ENCODE measurements at places on chromosomes 1 and 21.

- no peak for DNase-seq
Observed at GRCh38 chr21:40507978-40508377, 339.0 kb downstream of the DSCAM start.

- DNase-seq, result no peak
Observed at GRCh38 chr21:27201197-27201596, 234.3 kb upstream of the ADAMTS5 start.

DNA sequence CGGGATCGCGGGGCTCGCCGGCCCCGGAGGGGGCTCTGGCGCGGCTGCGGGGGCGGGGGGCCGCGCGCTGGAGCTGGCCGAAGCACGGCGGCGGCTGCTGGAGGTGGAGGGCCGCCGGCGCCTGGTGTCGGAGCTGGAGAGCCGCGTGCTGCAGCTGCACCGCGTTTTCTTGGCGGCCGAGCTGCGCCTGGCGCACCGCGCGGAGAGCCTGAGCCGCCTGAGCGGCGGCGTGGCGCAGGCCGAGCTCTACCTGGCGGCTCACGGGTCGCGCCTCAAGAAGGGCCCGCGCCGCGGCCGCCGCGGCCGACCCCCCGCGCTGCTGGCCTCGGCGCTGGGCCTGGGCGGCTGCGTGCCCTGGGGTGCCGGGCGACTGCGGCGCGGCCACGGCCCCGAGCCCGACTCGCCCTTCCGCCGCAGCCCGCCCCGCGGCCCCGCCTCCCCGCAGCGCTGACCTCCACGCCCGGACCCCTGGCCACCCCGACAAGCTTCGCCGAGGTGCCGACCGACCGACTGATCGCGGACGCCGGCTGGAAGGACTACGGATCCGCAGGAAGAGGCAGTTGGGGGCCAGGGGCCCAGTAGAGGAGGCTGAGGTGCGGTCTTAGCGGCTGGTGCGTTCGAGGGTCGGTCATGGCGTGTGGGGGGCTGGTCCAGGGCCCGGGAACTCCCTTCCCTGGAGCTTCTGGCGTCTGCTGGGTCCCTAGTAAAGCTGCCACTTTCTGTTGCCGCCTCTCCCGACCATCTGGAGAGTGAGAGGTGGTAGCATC lies 711 bp downstream of the TRNP1 start:
- no peak for DNase-seq

GRCh38 chr1:41983451-41983850 lies 64.7 kb upstream of the HIVEP3 start:
- DNase-seq, result no peak

- no peak for DNase-seq
Observed at GRCh38 chr21:37367703-37368540, 1.3 kb downstream of the DYRK1A start.

- no peak for DNase-seq
Observed at GRCh38 chr1:165551469-165551868, 7.7 kb downstream of the LRRC52 start.

- DNase-seq, result no peak
Observed at GRCh38 chr1:118143831-118144230, 41.2 kb downstream of the SPAG17 start.

All from NCI-H1417 treated with DMSO at 0.1 percent for 48 hours (cell line).